Esophagus muscularis mucosa (tissue), 4 donors: ENCODE measurements at places on chromosomes 2 and 18. TPM values are rescaled to one million over a fixed set of nuclear protein-coding genes. Genes with fewer than 3 reads are reported as not detected.

KIF1A gene
- total RNA-seq, result 3.9 TPM

DNA sequence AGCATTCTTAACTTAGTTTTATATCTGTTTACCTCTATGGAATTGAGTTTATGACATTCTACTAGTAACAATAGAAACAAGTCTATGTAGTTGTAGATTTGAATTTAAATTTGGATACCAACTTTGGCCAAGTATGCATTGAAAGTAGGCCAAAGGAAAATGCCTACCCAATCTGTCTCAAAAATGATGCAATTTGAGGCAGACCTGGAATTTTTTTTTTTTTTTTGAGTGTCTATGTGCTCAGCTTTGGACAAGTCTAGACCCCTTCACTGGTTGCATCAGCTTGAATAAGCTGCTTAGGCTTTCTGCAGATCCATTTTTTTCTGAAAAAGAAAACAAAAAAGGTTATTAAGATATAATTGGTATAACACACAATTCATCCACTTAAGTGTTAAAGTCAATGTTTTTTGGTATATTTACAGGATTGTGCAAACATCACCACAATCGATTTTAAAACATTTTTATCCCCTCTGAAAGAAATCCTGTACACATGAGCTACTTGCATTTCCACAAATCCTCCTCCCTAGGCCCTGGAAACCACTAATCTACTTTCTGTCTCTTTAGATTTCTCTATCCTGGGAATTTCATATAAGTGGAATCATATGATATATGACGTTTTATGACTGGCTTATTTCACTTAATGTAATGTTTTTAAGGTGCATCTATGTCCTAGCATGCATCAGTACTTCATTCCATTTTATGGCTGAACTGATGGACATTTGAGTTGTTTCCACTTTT lies 185.1 kb upstream of the CCDC68 start:
- H3K27ac ChIP-seq, result no peak overlapping the region
- no peaks in the 10 kb centered on the region for H3K4me1 ChIP-seq
- H3K36me3 ChIP-seq, result no peaks in the 10 kb centered on the region
- H3K27me3 ChIP-seq, result no peaks in the 10 kb centered on the region
- DNase-seq, result no peak

AGBL5 gene
- 21.0 TPM for total RNA-seq

- H3K27me3 ChIP-seq, result no peaks in the 10 kb centered on the region
- H3K4me3 ChIP-seq, result no peak overlapping the region
- no peak overlapping the region for H3K27ac ChIP-seq
- H3K36me3 ChIP-seq, result no peaks in the 10 kb centered on the region
These were observed 96.2 kb upstream of the RMP24 start for GRCh38 chr18:35876243-35876642.

GRCh38 chr2:219692521-219692920 lies 65.1 kb downstream of the SLC4A3 start:
- no peaks in the 10 kb centered on the region for H3K36me3 ChIP-seq
- no peaks in the 10 kb centered on the region for H3K27me3 ChIP-seq
- DNase-seq, result no peak

GRCh38 chr2:131085646-131086045 lies 7.6 kb downstream of the FAM168B start:
- H3K4me1 ChIP-seq, result peaks cover 27% of the 10 kb centered on the region
- no peaks in the 10 kb centered on the region for H3K27me3 ChIP-seq
- H3K27ac ChIP-seq, result no peak overlapping the region
- H3K4me3 ChIP-seq, result no peak overlapping the region
- peaks cover 66% of the 10 kb centered on the region for H3K36me3 ChIP-seq

GRCh38 chr18:46310675-46311345 lies 206.6 kb downstream of the HAUS1 start:
- H3K27me3 ChIP-seq, result no peaks in the 10 kb centered on the region
- H3K4me3 ChIP-seq, result no peak overlapping the region
- DNase-seq, result no peak
- H3K27ac ChIP-seq, result no peak overlapping the region
- no peaks in the 10 kb centered on the region for H3K4me1 ChIP-seq

IL18R1 gene
- total RNA-seq, result 11.8 TPM

- H3K4me3 ChIP-seq, result no peak overlapping the region
- no peaks in the 10 kb centered on the region for H3K4me1 ChIP-seq
- H3K36me3 ChIP-seq, result no peaks in the 10 kb centered on the region
- no peak for DNase-seq
- no peaks in the 10 kb centered on the region for H3K27me3 ChIP-seq
- H3K27ac ChIP-seq, result no peak overlapping the region
These were observed 400.2 kb upstream of the SETBP1 start for GRCh38 chr18:44280479-44280878.

TSGA10 gene
- 2.5 TPM for total RNA-seq

DPP10 gene
- 3.8 TPM for total RNA-seq

DNA sequence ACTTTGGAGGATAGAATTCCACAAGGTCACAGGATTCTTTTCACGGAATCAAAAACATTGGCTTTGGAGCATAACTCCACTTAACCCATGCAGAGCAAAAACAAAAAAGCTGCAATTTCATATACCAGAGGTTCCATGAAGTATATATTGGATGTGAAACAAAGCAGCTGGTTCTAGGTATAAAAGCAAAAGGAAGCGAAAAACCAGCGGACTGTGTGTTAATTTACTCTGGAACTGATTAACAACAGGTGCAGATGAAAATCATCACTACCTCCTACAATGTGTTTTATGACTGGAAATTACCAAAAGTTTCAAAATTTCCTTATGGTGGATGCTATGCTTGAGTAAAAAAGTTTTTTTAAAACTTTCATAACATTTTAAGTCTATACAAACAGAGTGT lies 54.4 kb upstream of the LINC00305 start:
- H3K4me1 ChIP-seq, result no peaks in the 10 kb centered on the region
- no peak for DNase-seq
- H3K4me3 ChIP-seq, result no peak overlapping the region
- no peak overlapping the region for H3K27ac ChIP-seq
- H3K27me3 ChIP-seq, result no peaks in the 10 kb centered on the region
